Esophagus muscularis mucosa (tissue), 4 donors: ENCODE measurements at places on chromosomes 13 and 19. TPM values are rescaled to one million over a fixed set of nuclear protein-coding genes. Genes with fewer than 3 reads are reported as not detected.

GRCh38 chr13:21871382-21871781, 200.5 kb downstream of the FGF9 start:
- no peaks in the 10 kb centered on the region for H3K36me3 ChIP-seq
- H3K4me3 ChIP-seq = no peak overlapping the region
- peak; percentile 62 for DNase-seq
- H3K27me3 ChIP-seq = no peaks in the 10 kb centered on the region
- H3K4me1 ChIP-seq = peaks cover 4% of the 10 kb centered on the region

The GIPC3 gene
- total RNA-seq = 17.5 TPM

The NUDT19 gene
- 8.0 TPM for total RNA-seq

The NUP62 gene
- 33.3 TPM for total RNA-seq

The CCNA1 gene
- total RNA-seq = 0.83 TPM
